ENCODE measurements at places on chromosomes 3 and 15.

DNA sequence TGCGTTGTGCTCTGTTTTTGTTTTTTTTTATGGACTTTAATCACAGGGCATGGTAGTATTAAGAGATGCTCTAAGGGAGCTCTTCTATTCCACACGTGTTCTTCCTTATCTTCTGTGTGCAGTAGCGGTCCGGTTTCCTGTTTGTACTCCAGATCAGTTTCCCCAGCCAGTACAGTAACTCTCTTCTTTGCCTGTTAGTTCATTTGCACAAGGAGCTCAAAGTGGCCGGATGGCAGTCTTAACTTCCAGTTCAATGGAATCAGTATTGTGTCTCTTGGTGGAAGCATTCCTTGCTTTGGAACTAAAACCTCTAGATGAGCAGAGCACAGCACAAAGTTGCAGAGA is 122.0 kb downstream of the KLF13 start:
- no peak for DNase-seq

GRCh38 chr3:141449424-141449823 is 37.4 kb upstream of the RASA2 start:
- DNase-seq, result no peak

DNA sequence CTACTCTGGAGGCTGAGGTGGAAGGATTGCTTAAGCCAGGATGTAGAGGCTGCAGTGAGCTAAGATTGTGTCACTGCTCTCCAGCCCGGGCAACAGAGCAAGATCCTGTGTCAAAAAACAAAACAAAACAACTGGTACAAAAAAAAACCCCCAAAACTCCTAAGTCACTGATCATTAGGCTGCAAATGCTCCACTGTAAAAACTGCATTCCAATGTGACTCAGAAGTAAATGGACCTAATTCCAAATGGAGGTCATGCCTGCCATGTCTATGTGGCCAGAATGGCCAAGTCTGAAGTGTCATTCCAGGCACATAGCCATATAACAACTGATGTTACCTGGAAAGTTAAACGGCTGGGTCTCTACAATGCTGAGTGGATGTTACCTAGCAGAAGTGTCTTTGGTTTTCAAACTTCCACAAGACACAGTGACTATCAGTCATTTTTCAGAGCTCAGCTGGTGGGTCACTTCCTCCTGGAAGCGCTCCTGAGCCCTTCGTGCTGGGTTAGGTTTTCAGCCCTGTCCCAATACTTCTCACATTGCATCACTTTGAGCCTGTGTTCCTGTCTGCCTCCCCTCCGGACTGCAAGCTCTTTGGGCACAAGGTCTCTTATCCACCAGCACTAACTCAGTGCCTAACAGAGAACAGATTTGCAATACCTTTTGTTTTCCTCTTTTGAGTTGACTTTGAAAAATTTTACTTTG is 10.6 kb downstream of the FSTL1 start:
- DNase-seq, result no peak

DNA sequence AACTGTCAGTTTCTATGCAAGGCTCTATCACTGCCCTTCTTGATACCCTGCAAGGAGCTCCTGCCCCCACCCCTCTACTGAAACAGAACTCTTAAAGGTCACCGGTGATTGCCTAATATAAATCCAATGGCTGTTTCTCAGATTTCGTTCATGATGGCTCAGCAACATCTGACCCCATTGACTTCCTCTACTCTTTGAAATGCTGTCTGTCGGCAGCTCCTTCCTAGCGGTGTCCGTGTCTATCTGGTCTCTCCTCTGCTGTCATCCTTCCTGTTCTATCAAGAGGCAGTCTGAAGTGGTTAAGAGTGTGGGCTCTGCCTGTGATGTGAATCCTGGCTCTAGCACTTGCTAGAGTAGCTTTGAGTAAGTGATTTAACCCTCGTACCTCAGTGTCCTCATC is 5.5 kb downstream of the TMEM266 start:
- no peak for DNase-seq

DNA sequence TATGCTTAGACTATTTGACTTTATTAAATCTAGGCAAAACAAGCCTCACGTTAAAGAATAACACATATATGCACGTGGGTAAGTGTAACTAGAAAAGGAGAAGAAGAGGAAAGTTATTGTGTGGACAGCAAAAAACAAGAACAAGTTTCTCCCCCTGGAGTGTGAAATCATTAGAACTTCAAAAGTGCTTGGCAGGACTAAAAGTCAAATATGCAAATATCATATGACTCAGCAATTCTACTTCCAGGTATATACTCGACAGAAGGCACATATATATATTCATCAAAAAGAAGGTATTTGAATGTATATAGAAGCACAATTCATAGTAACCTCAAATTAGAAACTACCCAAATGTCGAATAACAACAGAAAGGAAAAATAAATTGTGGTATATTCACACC is 68.9 kb upstream of the STXBP5L start:
- DNase-seq, result no peak
